ENCODE measurements at places on chromosomes 2 and 18.

DNA sequence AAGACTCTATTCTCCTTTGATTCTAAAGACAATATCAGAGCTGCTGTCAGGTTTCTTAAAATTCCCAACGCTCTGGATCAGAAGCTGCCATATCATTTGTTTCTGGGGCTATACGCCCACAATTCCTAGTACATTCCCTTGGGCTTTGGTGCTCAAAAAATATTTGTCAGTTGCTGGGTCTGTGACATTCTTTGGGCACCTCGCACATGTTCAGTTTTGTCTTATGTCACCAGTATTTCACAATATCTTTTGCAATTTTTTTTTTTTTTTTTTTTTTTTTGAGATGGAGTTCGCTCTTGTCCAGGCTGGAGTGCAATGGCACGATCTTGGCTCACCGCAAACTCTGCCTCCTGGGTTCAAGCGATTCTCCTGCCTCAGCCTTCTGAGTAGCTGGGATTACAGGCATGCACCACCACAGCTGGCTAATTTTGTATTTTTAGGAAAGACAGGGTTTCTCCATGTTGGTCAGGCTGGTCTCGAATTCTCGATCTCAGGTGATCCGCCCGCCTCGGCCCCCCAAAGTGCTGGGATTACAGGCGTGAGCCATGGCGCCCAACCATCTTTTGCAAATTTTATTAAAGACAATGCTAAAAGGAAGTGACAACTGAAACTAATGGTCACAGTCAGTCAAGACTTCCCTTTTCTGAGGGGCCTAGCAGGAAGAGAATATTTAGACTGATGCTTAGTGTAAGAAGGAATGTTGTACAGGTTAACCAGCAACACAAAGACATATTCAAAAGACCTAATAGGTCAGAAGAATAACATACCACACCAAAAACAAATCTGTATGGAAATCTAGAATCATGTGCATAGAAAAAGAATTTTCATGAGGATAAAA is 6.8 kb downstream of the ZNF397 start:
- DNase-seq, result no peak

DNA sequence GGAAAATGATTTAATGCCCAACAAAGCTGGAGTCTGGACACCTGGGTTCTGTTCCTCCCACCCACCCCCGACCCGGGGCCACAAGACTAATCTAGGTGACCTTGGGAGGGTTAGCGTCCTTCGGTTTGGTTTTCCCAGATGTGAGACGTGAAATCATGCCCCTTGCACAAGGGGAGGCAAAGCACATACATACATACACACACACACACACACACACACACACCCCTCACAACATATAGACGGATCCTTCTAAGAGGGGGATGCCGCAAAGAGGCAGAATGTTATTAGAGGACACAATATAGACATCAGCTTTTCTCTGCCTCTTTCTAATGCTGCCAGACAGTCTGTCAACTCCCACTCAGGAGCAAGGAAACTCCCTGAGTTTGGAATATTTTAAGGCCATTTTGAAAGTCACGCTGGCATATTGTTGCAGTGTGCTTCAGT is 616 bp upstream of the RBMS1 start:
- no peak for DNase-seq

DNA sequence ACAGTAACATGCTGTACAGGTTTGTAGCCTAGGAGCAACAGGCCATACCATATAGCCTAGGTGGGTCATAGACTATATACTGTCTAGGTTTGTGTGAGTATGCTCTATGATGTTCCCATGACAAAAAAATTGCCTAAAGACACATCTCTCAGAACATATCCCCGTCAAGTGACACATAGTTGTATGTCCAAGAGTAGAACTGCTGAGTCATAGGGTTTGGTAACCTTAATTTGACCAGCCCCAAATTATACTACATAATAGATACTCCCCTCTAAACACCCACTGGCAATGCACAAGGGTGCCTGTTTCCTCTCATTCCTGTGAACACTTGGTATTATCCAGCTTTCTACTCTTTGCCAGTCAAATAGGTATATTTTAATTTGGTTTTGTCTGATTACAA is 161.6 kb downstream of the LCLAT1 start:
- no peak for DNase-seq

GRCh38 chr2:2901384-2902345 is 476.0 kb downstream of the EIPR1 start:
- no peak for DNase-seq

DNA sequence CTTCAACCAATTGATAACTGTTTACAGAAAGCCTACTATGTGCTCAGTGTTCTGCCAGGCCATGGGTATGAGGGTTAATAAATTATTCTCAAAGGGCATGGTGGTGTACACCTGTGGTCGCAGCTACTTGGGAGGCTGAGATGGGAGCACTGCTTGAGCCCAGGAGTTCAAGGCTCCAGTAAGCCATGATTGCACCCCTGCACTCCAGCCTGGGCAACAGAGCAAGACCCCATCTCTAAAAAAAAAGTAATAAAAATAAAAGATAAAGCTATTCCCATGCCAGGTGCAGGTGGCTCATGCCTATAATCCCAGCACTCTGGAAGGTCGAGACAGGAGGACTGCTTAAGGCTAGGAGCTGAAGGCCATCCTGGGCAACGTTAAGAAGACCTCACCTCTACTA is 8.0 kb downstream of the SPRED2 start:
- no peak for DNase-seq

- no peak for DNase-seq
These were observed 98.1 kb upstream of the TGFA start for GRCh38 chr2:70651727-70652126.

DNA sequence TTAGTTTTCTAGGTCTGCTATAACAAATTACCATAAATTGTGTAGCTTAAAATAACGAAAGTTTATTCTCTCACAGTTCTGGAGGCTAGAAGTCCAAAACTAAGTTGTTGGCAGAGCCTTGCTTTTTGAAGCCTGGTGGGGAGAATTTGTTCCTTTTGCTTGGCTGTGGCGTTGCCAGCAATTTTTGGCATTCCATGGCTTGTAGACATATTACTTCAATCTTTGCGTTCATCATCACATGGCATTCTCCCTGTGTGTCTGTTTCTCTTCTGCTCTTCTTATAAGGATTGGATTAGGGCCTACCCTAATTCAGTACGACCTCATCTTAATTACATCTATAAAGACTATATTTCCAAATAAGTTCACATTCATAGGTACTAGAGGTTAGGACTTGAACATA is 217.7 kb downstream of the MBD5 start:
- DNase-seq, result no peak

- DNase-seq, result no peak
These were observed 543.7 kb downstream of the XIRP2 start for GRCh38 chr2:167431949-167432348.

GRCh38 chr2:194819367-194819766 is 837.7 kb upstream of the SLC39A10 start:
- DNase-seq, result no peak

DNA sequence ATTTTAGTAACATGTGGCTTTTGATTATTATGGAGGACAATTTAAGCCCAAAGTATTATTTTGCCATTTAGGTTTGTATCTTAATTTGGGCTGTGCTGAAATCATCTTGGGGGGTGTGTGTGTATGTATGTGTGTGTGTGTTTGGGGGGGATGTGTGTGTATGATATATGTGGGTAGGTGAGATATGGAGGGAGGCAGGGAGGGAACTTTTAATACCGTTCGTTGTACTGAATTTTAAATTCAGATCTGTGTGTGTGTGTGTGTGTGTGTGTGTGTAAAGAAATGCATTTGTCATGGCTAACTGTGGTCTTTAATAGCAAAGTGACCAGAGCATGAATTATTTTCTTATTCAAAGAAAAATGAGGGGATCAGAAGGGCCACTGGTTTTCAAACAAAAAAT is 113.7 kb downstream of the LTBP1 start:
- no peak for DNase-seq

DNA sequence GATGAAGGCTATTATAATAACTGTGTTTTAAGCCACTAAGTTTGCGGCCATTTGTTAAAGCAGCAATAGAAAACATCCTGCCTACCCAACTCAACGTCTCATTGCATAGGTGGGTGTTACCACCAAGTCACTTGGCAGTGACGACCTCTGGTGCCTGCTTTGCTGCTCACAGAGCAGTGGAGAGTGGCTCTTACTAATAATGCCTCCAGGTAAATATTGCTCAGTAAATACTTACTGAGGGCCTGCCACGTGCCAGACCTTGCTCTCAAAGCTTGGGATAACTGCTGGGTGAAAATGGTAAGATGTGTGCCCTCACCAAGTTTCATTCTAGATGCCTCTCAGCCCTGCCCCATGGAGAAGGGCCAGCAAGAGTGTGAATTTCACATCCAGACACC is 27.7 kb downstream of the ITGA6 start:
- DNase-seq, result no peak

- no peak for DNase-seq
These were observed 221.1 kb downstream of the ANAPC1 start for GRCh38 chr2:111662771-111663470.

- DNase-seq, result no peak
These were observed 2.1 kb downstream of the RPRM start for GRCh38 chr2:153476491-153476815.

GRCh38 chr2:205709319-205709718 is 27.0 kb downstream of the NRP2 start:
- no peak for DNase-seq

DNA sequence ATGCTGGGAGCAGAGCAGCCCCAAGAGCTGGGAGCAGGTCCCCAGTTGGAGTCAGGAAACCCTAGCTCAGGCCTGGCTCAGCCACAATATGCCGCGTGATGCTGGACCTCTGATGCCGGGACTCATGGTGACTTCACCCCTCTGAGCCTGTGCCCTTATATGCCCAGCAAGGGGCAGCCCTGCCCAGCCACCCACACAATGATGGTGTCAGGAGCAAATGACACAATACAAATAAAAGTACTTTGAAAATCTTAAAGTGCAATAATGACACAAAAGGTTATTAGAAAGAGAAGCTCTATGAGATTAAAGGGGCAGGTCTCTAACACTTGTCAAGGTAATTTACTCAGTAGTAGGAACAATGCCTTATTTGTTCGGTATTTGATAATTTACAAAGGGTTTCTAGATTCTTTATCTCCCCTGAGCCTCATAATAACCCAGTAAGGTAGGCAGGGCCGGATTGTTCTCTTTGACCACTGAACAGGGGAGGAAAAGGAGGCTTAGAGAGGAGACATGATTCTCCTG is 18.3 kb upstream of the KIF3C start:
- no peak for DNase-seq

GRCh38 chr2:240514631-240515030 is 43.2 kb downstream of the ANKMY1 start:
- no peak for DNase-seq

DNA sequence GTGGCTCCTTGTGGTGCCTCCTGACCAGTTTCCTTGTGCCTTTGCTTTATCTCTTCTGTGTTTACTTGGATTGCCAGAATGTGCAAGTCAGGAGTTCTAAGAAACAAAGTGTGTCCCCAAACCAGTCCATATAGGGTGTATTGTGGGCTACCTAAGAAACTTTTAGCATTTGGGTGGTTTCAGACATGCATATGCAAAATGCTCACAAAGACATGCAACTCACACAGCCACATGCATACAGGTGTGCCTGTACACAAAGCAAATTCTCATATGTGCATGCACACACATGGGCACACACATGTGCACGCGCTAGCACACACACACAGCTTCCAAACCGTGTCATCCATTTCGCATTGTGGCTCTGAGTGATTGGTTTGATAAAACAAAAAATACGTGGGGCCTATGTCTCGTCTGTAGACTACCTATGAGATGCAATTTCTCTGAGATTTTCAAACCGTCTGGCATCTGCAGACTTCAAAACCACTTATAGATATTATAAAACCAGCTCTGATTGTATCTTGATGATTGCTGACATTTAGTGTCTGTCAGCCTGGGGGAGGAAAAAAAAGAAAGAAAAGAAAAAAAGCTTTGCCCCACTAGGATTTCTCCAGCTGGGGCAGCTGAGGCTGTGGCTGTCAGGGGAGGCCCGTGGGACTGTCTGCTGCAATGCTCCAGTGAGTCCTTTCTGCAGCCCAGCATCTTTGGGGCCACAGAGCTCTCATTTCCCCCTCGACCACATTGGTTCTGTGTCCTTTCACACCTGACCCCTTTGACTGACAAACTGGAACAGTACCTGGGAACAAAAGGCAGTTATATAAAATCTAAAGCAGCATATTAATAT is 556.1 kb downstream of the CMPK2 start:
- DNase-seq, result no peak

GRCh38 chr2:22282220-22282619 is 1102.8 kb upstream of the KLHL29 start:
- DNase-seq, result no peak

GRCh38 chr2:134728163-134728562 is 9.4 kb upstream of the TMEM163 start:
- no peak for DNase-seq

- DNase-seq, result no peak
These were observed 128.8 kb upstream of the TACR1 start for GRCh38 chr2:75328156-75328555.

- DNase-seq, result no peak
These were observed 63.9 kb upstream of the PHLPP1 start for GRCh38 chr18:62651276-62652056.

DNA sequence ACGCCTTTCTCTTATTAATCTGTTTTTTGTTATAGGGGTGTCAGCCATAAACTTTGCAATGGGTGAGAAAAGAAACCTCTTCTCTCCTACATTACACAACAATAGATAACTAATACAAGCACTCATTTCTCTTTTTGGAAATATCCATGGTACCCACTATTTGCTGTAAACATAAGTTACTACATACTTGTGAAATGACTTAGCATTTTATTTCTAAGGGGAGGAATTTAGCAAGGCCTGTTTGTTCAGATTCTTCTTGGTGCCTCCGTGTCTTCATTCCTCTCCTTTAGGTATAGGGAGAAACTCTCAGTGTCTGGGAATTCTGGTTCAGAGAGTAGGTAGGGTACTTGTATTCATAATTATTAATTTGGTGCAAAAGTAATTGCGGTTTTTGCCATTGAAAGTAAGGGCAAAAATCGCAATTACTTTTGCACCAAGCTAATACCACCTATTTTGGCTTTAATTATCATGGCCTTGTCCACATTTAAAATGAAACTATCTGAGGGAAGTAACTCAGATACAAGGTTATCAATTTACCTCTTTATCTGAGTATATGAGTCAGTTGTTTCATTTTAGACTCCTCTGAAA is 134.8 kb downstream of the MREG start:
- no peak for DNase-seq

DNA sequence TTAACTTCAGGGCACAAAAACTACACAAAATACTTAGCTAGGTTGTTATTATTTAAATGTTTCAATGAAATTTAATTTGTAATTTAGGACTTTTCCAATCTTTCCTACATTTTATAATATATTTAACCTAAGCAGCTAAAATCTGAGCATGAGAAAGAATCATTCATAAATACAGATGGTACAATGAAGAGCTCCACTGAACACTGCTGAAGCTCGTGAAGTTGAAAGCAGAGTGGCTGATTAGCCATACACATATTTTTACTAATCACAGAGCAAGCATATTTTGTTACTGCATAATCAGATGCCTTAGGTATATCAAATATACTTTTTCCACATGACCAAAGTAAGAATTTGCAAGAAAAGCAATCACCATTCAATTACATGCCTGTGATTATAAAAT is 184.9 kb upstream of the ETAA1 start:
- DNase-seq, result no peak

GRCh38 chr2:137157851-137158250 is 392.5 kb downstream of the THSD7B start:
- DNase-seq, result no peak

Data from activated CD8-positive, alpha-beta memory T cell treated with anti-CD3 and anti-CD28 coated beads for 1 hour (primary cell).